Activated naive CD4-positive, alpha-beta T cell (primary cell): ENCODE measurements at places on chromosomes 2 and 18.

- DNase-seq = no peak
These were observed 37.7 kb upstream of the MAT2A start for GRCh38 chr2:85501248-85501647.

GRCh38 chr18:62354151-62354550, 29.0 kb downstream of the TNFRSF11A start:
- DNase-seq = no peak

- peak; percentile 23 for DNase-seq
These were observed 24.9 kb downstream of the BIN1 start for GRCh38 chr2:127081826-127082633.

DNA sequence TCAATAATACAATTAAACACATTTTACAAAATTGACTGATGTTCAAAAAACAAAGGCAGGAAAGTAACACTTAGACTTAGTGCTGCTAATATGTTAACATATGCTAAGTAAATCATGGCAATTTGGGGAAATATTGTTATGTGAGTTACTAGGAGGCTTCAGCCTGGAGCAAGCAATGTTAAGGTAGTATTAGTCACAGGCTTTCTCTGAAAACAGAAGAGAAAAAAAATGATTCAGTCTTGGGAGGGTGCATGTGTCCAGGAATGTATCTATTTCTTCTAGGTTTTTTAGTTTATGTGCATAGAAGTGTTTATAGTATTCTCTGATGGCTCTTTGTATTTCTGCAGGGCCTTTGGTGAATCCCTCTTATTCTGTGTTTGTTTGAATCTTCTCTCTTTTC, 345.8 kb upstream of the TFPI start:
- no peak for DNase-seq

GRCh38 chr18:69172046-69172445, 228.6 kb upstream of the DOK6 start:
- DNase-seq = no peak

GRCh38 chr18:36083729-36084128, 16.4 kb upstream of the RPRD1A start:
- DNase-seq = no peak

DNA sequence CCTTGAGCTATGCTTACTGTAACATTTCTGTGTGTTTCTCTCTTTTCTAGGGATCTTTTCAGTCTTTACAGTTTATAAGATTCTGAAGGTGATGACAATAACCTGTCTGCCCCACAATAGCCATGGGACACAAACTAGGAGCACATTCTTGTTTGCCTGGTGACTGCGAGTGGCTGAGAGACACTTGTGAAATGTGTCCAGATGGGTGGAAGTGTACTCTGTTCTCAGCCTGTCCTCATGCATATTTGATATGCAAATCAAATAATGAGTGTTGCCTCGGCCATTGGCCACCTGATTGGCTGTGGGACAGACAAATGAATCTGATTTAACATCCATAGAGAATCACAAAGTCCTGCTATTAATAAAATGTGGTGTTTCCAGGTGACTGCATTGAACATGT, 246.2 kb downstream of the HNMT start:
- no peak for DNase-seq

GRCh38 chr2:15446961-15447360, 114.2 kb downstream of the NBAS start:
- no peak for DNase-seq

DNA sequence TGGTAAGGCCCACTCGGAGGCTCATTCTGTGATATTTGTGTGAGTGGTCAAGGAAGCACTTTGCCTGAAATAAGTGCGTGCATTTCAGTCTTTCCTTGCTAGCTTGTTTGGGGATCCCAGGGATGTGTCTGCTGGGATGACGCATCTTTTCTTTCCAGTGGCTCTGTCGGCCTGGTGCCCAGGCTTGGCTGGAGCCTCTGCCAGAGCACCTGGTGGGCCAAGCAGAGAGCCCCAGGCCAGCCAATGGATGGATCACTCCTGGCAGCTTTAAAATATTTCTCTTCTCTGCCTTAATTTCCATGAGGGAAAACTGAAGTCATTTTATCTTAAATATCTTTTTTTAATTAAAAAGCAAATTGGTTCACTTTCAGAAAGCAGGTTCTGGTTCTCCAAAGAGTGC, 501.8 kb upstream of the HS6ST1 start:
- DNase-seq = no peak

DNA sequence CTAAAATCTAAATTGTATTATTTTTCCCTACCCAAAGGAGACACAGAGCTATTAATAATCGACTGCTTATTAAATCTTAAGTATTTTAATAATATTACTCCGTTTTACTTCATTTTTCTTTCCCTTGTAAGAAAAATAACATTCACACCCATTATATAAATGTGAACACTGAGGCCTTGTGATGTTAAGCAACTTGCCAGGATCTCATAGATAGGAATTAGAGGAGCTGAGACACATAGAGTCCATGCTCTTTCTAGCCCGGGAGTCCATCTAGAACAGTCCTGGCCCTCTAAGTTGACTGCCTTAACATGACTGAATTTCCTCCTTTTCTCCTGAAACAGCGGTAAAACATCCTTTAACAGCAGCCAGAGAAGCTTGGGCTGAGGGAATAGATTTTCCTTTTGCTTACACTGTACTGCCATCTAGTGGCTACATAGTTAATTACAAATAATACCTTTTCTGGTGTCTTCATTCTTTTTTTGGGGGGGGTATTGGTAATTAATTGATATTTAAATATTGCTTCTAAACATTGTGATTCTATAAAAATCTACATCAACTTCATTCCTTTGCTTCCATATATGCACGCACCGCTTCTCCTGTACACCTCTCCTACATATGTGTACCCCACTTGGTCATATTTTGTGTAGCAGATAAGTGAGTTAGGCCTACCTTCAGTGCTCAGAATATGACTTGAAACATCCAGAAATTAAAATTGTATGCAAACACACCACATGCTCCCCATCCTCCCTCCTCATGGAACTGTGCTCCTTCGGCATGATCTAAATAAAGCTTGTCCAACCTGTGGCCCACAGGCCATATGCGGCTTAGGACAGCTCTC, 125.8 kb upstream of the HNMT start:
- DNase-seq = no peak

DNA sequence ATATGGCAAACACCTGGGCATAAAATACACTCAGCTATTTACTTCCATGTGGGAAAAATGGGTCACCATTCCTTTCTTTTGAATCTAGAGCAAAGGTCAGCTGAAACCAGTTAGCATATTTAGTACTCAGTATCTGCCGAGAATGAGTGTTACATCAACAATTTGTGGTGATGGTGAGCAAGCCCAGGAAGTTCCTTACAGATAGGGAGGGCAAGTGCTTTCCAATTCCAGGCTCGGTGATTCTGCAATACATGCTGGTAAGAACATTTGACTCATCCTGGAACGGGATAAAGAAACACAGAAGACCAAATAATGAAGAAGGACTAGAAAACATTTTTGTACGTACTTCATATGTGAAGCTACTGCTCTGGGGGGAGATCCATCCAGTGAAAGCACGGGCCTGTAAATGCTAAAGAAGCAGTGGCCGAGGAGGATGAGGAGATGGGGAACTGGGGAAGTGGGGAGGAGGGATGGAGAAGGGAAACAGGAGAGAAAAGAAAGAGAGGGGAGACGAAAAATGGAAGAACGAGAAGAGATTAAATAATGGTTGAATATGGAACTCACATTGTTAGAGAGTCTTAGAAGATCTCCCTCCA, 251.9 kb downstream of the TTC32 start:
- DNase-seq = no peak
